ENCODE measurements at places on chromosomes 7 and 10. TPM values are rescaled to one million over a fixed set of nuclear protein-coding genes. Genes with fewer than 3 reads are reported as not detected.

Gene FBXO24
- 1.0 TPM for total RNA-seq

Gene PDZD7
- total RNA-seq, result 1.0 TPM

Gene FAM24B
- total RNA-seq, result 1.0 TPM

Gene SND1
- total RNA-seq, result 104 TPM

Gene SUN3
- total RNA-seq, result not detected

Gene TES
- 33.9 TPM for total RNA-seq

Gene MET
- total RNA-seq, result 26.1 TPM

Gene RBP3
- total RNA-seq, result not detected

Gene CPED1
- total RNA-seq, result 14.6 TPM

Gene SLC18A2
- 1.0 TPM for total RNA-seq

Gene ODAD2
- 0.52 TPM for total RNA-seq

Gene PLCE1
- total RNA-seq, result 29.2 TPM

Gene DIP2C
- total RNA-seq, result 18.8 TPM

Gene CALML3
- not detected for total RNA-seq

Gene HUS1
- 10.4 TPM for total RNA-seq

Gene INMT
- total RNA-seq, result 35.5 TPM

Gene RHOBTB1
- 29.2 TPM for total RNA-seq

Gene SLIT1
- total RNA-seq, result under 0.01 TPM

Gene FLNC
- 611 TPM for total RNA-seq

Gene MTG1
- 21.9 TPM for total RNA-seq

Gene TMEM273
- total RNA-seq, result 6.8 TPM

Gene WDFY4
- total RNA-seq, result 2.6 TPM

Gene CELF2
- total RNA-seq, result 31.8 TPM

Gene HOXA9
- total RNA-seq, result 7.8 TPM

Gene CHCHD2
- 221 TPM for total RNA-seq

Gene SEC61G
- total RNA-seq, result 196 TPM

Gene FRMD4A
- 19.3 TPM for total RNA-seq

Gene BTBD16
- not detected for total RNA-seq

Gene AKR1C4
- total RNA-seq, result not detected

Gene C10orf67
- total RNA-seq, result under 0.01 TPM

Gene CHST15
- 19.3 TPM for total RNA-seq

Gene SEMA3A
- 24.5 TPM for total RNA-seq

Gene SLC29A4
- total RNA-seq, result 6.3 TPM

Gene UPK3BL2
- total RNA-seq, result 2.6 TPM

Gene FAM200A
- 6.8 TPM for total RNA-seq

Gene MDFIC
- total RNA-seq, result 20.9 TPM

Gene GPR26
- not detected for total RNA-seq

Gene ZNF736
- 20.4 TPM for total RNA-seq

Gene SPDYE5
- total RNA-seq, result not detected

Gene AQP1
- total RNA-seq, result 67.8 TPM

Measured in skeletal muscle tissue (tissue), 5 donors.